ENCODE measurements at places on chromosomes 11 and 22.

DNA sequence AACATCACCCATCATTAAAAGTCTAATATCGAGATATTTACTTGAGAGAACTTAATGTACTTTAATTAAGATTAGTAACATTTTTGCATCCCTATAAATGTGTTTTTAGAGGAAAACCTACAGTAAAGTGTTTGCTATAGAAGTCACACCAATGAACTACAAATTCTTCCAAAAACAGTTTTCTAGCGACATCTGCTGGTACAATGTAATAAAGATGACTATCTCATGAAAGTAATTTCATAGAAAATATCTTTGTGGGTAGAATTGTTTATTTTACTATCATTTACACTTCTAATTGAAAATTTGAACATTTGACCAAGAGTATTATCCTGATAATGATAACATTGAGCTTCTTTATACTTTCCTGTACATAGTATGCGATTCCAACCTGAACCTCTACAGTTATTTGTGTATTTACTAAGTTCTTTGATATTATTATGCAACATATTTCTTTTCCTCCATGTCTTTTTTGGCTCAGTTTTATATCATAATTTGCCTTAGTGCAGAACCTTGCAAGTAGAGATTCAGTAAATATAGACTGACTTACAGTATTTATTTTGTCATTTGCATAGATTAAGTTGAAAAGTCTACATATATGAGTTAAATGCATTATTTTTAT, 252.7 kb downstream of the TMEM135 start:
- peak; percentile 27 for DNase-seq

DNA sequence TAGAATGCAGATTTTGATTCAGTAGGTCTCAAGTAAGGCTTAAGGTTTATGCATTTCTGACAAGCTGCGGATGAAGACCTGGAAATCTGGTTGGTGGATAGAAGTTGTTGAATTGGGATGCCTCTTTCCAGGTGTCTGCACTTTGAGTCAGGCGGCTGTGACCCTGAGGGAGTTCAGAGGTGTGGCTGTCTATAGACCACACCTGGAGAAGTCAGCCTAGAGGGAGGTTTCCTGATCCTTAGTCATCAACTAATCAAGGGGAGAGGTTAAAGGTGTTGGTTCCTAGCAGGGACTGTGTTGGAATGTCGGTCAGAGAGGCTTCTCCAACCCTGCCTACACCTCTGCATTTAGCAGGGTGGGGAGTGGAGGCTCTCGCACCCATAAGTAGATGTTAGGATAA, 8.0 kb downstream of the GLB1L2 start:
- no peak for DNase-seq

DNA sequence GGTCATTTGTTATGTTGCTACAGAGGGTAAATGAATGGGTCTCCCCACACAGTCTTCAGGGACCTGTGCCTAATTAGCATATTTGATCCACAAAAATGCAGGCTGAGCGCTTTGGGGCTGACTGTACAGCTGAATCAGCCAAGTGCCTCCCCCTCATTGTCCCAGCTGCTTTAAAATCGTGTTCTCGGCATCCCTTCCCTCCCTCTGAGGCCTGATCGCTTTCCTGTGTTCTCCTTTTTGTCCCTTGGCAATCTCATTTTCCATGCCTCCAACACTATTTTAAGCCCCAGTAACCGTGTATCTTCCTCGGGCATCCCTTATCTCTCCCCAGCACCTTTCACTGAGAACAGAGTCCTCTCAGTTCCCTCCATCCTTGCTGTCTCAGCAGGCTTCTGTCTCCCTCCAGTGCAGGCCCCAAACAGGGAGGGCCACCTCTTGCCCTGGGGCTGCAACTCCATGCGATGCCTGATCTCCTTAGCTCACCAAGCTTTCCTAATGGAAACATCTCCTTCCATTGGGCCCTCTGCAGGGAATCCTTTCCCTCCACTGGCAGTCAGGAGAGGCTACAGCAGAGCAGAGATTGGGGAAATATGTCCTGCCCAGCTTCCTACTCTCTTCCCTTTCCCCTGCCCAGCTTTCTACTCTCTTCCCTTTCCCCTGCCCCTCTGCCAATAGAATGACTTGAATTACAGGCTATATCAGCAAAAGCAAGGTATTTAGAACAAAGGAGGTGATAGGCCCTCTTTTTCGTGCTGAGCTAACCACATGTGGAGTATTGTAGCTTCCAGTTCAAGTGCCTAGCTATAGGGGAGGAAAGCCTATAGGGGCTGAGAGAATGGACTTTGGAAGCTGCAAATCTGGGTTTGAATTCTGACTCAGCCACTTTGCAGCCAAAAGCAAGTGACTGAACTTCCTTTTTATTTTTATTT, 13.8 kb downstream of the UQCR10 start:
- DNase-seq = no peak

GRCh38 chr11:64877390-64878222, 815 bp downstream of the EHD1 start:
- DNase-seq = no peak

GRCh38 chr11:60864856-60865513, 2.4 kb upstream of the ZP1 start:
- DNase-seq = no peak

- no peak for DNase-seq
Measured at GRCh38 chr11:27020751-27021150, 19.9 kb upstream of the BBOX1 start.

DNA sequence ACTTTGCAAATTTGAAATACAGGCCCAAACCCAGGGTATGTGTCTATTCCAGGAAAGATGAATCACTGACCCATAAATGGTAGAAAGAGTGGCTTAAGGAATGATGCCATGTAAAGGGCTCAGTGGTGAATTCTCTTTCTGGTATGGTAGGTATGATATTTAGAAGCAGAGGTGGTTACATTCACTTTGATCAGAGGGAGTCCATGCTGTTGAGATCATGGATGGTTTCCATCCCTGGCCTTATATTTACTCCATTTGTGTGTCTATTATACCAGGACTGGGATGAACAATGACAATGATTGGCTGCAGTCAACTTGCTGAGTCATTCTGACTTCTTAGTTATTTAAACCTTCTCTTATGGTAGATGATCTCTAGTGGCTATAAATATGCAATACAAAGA, 419.8 kb upstream of the LRRC4C start:
- no peak for DNase-seq

DNA sequence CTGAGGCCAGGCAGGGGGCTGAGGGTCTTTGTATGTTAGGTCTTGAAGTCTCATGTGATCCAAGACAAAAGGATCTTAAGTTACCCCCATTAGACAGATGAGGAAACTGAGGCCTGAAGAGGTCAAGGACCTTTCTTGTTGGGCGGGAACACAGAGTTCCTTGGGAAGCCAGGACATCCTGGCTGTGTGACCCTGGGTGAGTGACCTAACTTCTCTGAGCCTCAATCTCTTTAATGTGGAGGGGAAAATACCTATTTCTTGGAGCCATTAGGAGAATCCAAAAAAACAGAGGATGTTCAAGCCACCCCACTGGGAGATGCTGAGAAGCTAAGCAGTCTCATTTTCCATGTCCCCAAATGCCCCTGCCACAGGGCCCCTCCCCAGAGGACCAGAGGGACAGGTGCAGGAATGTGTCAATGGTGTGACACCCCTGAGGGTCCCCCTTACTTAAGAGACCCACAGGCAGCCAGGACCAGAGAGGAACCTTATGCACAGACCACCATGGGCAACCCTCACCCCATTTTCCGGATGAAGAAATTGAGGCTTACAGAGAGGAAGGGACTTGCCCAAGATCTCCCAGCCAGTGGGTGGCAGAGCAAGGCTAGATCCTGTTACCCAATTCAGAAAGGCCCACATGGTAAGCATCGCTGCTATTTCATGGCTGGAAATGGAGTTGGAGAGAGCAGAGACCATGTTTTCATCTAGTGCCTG, 8.0 kb downstream of the RAC2 start:
- DNase-seq = no peak

DNA sequence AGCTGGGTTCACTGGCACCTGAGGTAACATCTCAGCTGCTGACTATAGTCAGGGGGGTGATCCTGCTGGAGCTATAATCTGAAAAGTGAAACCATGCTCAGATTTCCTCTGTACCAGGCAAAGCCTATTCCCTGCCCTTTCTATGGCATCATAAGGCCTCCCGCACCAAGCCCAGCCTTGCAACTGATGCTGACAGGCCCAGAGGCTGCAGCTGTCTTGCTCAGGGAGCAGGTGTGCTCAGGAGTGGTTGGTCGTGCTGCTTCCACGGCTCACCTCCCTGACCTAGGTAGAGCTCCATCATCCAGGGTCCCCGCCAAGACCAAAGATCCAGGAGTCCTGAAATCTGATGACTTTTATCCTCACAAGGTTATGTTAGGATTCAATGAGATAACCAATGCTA, 121.7 kb downstream of the FEZ1 start:
- DNase-seq = no peak

GRCh38 chr11:122681735-122682134, 26.2 kb downstream of the UBASH3B start:
- no peak for DNase-seq

- DNase-seq = no peak
Measured at GRCh38 chr11:79100093-79100910, 340.5 kb downstream of the TENM4 start.

DNA sequence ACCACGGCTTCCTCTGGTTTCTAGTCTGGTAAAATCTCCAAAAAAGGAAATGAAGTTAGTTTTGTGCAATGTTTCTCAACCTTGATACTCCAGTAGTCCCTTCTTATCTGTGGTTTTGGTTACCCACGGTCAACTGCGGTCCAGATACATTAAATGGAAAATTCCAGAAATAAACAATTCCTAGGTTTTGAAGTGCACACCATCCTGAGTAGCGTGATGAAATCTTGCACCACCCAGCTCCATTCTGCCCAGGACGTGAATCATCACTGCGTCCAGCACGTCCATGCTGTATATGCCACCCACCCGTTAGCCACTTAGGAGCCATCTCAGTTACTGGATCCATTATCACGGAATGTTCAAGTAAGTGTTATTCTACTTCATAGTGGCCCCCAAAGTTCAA, 117.0 kb downstream of the FBXO7 start:
- no peak for DNase-seq

DNA sequence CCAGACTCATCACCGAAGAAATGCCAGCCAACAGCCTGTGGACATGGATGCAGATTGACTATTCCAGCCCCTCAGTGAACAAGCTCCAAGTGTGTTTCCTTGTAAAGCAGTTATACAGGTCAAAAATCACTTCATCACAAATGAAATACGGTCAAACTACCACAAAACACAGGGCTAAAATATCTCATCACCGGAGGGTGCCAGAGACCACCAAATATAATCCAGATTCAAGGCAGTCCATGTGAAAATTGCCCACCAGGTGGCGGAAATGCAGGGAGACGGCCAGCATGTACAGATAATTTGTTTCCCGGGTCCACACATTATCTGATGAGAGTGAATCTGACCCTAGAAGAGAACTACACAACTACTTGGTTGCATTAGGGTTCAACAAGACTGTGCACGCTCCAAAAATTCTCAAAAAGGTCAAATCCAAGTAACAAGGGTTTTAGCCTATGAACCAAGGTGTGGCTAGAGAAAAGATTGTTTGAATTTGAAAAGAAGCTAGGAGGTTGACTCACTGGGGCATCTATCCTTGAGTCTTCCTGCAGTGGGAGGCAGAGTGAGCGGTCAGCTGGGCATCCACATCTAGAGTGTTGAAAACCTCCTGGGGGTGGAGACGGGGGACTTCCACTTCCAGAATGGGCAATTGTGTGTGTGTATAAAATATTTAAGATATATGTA, 71.7 kb downstream of the IGLL5 start:
- peak; percentile 52 for DNase-seq

- no peak for DNase-seq
Measured at GRCh38 chr22:45159652-45160462, 3.9 kb upstream of the NUP50 start.

GRCh38 chr11:77064648-77065217, 2.0 kb upstream of the CAPN5 start:
- no peak for DNase-seq

- peak; percentile 68 for DNase-seq
Measured at GRCh38 chr22:20429254-20430100, 8.1 kb downstream of the SCARF2 start.

DNA sequence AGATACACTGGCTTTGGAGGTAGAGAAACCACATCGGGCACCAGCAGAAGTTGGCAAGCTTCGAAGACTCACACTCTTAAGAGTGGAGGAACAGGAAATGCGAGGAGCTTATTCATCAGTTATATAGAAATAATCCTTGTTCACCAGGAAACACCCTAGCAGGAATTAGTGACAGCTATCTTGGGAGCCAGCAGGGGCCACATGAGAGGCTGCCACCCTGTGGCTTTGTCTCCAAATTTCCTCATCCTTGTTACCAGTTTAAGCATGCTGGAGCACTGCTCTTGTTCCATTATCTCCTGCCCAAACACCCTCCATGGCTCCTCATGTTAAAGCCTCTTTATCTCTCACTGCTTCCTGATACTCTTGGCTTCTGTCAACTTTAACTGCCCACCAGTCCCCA, 131.0 kb downstream of the PLEKHA7 start:
- no peak for DNase-seq

- DNase-seq = no peak
Measured at GRCh38 chr11:19428206-19429002, 187.7 kb upstream of the E2F8 start.

GRCh38 chr11:130023204-130023603, 20.6 kb upstream of the PRDM10 start:
- DNase-seq = no peak

- DNase-seq = no peak
Measured at GRCh38 chr22:11613898-11614755, 3913.9 kb upstream of the OR11H1 start.

- no peak for DNase-seq
Measured at GRCh38 chr22:47176573-47177333, 414.3 kb downstream of the TBC1D22A start.

GRCh38 chr11:83056611-83057010, 15.1 kb downstream of the RAB30 start:
- DNase-seq = no peak

- no peak for DNase-seq
Measured at GRCh38 chr11:62880231-62880802, 379 bp upstream of the SLC3A2 start.

GRCh38 chr11:122036018-122036417, 80.0 kb downstream of the BLID start:
- DNase-seq = no peak

DNA sequence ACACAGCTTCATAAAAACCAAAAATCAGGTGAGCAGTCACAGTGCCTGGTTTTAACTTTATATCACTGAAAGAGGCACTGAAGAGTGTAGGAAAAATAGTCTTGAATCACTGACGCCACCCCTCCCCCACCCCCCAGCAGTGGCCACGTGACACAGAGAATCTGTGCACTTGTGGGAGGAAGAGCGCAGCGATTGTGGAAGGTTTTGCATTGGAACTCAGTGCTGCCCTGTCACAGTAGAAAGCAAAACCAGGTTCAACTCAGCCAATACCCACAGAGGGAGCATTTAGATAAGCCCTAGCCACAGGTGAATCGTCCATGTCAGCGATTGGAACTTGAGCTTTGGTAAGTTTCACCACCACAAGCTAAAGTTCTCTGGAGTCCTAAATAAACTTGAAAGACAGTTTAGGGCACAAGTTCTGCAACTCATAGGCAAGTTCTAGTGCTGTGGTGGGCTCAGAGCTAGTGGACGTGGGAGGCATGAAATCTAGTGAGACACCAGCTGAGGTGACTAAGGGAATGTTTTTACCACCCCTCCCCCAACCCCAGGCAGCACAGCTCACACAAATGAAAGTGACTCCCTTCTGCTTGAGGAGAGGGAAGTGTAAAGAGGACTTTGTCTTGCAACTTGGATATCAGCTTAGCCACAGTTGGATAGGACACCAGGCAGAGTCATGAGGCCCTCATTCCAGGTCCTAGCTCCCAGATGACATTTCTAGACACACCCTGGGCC, 13.3 kb downstream of the OR52B2 start:
- DNase-seq = no peak

All from central memory CD4-positive, alpha-beta T cell (primary cell).